Omental fat pad (tissue), 4 donors: ENCODE measurements at places on chromosomes 3 and 15. TPM values are rescaled to one million over a fixed set of nuclear protein-coding genes. Genes with fewer than 3 reads are reported as not detected.

GRCh38 chr3:116445990-116446389, 703 bp upstream of the LSAMP start:
- no peak for DNase-seq

DNA sequence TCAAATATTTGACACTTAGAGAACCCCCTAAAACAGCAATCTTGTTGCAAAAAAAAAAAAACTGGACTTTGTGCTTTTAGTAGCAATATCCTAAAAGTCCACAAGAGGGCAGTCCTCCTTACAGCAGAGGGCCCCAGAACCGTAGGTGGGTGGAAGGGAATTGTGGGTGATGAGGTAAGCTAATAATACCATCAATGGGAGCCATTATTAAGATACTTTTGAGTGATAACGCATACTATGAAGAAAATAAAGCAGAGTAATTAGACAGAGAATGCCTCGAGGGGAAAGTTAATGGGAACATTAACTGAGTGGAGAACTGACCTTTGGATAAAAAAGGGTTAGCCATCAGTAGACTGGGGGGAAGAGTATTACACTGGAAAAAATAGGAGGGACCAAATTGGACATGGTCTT, 229.9 kb downstream of the THRB start:
- no peak for DNase-seq

- no peak for DNase-seq
These were observed 422.5 kb upstream of the CDIN1 start for GRCh38 chr15:36156879-36157427.

DNA sequence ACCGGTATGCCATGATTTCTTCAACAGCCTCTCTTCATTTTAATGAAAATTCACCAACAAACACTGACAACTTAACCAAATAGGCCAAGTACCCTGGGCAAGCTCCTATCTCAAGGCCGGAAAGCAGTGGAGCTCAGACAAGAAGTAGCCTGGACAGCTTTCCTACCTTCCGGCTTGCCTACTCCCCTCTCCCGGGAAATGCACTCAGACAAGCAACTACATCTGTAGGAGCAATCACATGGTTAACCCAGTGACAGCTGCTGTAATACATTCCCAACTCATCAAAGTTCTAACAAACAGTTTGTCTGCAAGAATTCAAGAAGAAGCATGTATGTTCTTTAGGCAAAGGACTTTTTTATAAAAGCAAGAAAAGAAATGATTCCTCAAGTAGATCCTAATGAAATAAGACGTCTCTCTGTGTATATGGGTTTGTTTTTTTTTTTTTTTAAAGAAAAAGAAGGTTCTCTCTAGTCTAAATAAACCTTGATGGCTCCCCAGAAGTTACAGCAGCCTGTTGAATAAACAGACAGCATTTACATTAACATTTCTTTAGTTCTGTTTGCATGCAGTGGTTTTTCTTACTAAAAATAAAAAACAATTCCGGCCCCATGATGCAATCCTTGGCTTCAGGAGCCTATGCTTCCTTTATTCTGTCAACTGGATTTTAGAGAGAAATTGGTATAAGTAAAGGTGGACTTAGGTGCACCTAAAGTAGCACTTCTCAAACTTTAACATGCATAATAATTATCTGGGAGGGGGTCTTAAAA, 278.7 kb downstream of the NEK10 start:
- DNase-seq: no peak

The ACKR4 gene
- 3.2 TPM for total RNA-seq

The MORC1 gene
- total RNA-seq: 0.09 TPM

The KIF15 gene
- 0.84 TPM for total RNA-seq

DNA sequence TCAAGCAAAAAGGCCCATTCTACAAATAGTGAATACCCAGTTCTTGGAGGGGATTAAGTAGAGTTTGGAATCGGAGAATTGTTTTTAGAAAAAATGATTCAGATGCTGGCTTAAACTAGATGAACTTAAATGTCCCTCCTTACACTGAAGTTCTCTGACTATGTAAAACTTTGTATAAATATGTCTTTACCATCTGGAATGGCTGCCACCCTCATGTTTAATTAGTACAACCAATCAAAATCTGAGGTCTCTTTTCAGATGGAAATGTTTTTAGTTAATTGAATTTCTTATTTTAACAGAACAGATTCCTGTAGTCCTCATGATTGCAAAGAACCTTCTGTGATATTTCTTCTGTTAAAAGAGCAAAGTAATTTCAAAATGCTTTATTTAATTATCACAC, 94.8 kb downstream of the CADM2 start:
- no peak for DNase-seq

DNA sequence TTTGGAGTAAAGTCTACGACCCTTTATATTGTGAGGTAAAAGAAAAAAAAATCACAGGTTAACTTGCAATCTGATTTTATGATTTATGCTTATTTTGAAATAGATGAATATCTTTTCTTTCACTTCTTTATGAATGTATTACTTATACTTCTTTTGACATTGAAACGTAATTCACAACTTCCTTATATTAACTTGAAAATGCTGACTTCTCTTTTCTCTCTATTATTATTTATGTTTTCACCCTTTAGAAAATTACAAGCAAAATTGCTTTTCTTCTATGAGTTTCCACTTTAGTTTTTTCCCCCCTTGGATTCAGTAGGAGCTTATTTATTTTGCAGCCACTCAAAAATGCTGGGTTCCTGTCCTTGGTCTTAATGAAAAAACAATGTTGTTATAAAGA, 25.4 kb downstream of the ACP3 start:
- no peak for DNase-seq

DNA sequence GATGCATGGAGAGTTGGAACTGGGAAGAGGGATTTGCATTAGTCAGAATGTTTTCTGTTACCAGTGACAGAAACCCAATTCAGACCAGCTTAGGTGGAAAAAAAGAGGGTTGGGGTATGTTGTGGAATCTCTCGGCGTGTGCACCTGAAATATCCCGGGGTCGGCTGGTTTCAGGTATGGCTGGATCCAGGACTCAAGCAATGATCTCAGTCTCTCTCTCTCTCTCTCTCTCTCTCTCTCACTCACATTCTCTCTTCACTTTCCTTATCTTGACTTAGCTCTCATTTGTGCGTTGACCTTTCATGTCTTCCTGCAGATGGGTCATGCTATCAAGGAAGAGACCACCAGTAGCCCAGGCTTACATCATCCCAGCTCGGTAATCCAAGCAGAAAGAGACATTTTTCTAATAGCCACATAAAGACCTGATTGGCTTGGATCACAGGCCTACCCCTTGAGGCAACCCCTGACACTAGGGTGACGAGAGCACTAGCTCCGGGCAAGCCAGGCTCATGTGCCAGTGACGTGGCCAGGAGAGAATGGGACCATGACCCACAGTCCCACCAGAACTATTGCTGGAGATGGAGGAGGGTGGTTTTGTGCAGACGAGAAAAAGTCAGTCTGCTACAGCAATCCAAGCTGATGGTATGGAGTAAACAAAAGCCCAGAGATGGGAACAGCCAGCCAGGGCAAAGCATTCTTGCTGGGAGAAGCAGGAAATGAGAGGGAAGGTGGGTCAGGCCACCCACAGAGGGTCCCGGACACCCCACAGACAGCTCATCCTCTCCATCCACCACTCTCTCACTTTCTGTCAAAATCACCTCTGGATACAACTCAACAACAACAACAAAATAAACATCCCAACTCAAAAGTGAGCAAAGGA, 91.7 kb downstream of the CHSY1 start:
- no peak for DNase-seq

GRCh38 chr3:22615790-22616189, 587.3 kb upstream of the UBE2E2 start:
- no peak for DNase-seq

The EXD1 gene
- total RNA-seq: not detected

- no peak for DNase-seq
These were observed 54.2 kb downstream of the FLNB start for GRCh38 chr3:58062472-58062871.

The PLCL2 gene
- total RNA-seq: 20.2 TPM

GRCh38 chr3:87088993-87089841, 98.3 kb upstream of the VGLL3 start:
- no peak for DNase-seq

GRCh38 chr3:123660900-123661299, 76.0 kb upstream of the HACD2 start:
- DNase-seq: peak; percentile 59

- DNase-seq: no peak
These were observed 21.3 kb downstream of the ARRDC4 start for GRCh38 chr15:97981758-97982157.

The LOXL1 gene
- total RNA-seq: 7.6 TPM

The KBTBD12 gene
- 0.48 TPM for total RNA-seq

The SERINC4 gene
- total RNA-seq: not detected

DNA sequence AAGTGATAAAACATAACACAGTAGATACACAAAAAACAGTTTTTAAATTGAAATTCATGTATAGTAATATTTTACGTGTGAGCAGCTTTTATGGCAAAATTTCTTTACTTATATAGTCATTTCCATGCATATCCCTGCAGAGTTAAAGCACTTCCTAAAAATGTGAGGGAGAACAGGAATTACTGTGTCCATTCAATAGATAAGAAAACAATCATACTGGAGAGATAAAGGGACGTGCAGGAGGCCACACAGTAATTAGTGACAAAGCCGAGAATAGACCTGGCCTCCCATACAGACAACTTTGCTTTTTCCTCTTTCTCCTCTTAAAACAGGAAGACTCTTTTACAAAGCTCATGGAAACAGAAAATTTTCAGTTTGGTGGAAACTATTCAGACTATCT, 247.5 kb downstream of the CDIN1 start:
- no peak for DNase-seq

GRCh38 chr15:62426387-62426956, 261.4 kb upstream of the C2CD4B start:
- DNase-seq: no peak

GRCh38 chr15:85443593-85444087, 63.2 kb downstream of the AKAP13 start:
- DNase-seq: no peak

- no peak for DNase-seq
These were observed 57.4 kb downstream of the NPTN start for GRCh38 chr15:73575636-73576247.

- no peak for DNase-seq
These were observed 14.5 kb downstream of the TFDP2 start for GRCh38 chr3:142134799-142135325.

The NLGN1 gene
- 5.3 TPM for total RNA-seq

DNA sequence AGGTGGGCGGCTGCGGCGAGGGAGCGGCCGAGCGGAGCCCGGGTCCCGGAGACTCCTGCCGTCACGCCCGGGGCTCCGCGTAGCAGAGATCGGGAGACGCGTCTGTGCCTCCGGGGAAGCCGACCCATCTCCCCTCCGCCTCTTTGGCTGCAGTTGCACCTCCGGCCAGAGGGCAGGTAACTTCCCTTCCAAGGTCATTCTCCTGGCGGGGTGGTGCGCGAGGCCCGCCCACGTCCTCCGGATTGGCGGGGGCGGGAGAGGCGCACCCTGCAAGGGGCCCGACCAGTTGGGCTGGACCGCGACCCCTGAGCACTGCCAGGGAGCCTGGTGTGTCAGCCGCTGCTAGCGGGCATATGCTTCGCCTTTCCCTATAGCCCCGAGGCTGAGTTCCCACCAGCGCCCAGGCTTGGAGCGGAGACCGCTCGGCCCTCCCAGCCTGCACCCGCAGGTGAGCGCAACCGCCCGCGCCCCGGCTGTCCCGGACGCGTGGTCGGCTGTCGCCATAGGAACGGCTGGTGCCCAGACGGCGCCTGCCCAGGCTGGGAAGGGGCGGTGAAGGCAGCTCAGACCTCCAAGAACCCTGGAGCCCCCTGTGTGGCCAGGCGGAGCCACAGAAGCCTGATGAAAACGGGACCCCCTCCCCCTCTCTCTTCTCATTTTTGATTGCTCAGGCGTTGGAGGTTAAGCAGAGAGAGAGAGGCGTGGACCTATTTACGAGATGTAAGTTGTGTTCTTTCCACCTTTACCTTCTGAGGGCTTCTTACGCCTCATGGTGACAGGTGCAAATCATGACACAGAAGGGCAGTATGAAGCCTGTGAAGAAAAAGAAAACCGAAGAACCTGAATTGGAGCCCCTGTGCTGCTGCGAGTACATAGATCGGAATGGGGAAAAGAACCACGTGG, 453 bp downstream of the ZDHHC23 start:
- no peak for DNase-seq

GRCh38 chr3:134623615-134624245, 27.1 kb downstream of the KY start:
- DNase-seq: no peak

- DNase-seq: no peak
These were observed 199.5 kb downstream of the LPP start for GRCh38 chr3:188353426-188353825.

GRCh38 chr3:50258029-50258680, 10.8 kb upstream of the SEMA3B start:
- no peak for DNase-seq

The ZPLD1 gene
- not detected for total RNA-seq
